ENCODE measurements at places on chromosomes 2 and 18.

- no peak for DNase-seq
These were observed 241.3 kb downstream of the MREG start for GRCh38 chr2:215772003-215772402.

- no peak for DNase-seq
These were observed 22.7 kb upstream of the MYO1B start for GRCh38 chr2:191222507-191222906.

GRCh38 chr2:71721362-71721665 lies 268.0 kb downstream of the DYSF start:
- no peak for DNase-seq

- DNase-seq = no peak
These were observed 265.7 kb downstream of the MTX2 start for GRCh38 chr2:176534798-176535466.

DNA sequence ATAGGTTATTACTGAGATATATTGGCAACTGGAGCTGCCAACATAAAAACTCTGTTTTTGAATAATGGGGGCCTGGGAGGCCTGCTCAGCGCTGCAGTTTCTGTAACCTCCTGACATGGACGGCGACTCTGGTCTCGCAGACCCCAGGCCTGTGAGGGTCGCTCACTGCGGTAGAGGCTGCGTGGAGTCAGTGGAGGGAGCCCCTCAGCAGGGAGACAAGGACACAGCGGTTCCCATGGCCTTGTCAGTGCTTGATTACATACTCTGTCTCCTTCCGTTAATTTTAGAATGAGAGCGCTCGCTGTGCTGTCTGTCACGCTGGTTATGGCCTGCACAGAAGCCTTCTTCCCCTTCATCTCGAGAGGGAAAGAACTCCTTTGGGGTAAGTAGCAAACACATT lies 858 bp downstream of the TPO start:
- DNase-seq = no peak

GRCh38 chr2:235605312-235606003 lies 111.6 kb downstream of the AGAP1 start:
- no peak for DNase-seq

DNA sequence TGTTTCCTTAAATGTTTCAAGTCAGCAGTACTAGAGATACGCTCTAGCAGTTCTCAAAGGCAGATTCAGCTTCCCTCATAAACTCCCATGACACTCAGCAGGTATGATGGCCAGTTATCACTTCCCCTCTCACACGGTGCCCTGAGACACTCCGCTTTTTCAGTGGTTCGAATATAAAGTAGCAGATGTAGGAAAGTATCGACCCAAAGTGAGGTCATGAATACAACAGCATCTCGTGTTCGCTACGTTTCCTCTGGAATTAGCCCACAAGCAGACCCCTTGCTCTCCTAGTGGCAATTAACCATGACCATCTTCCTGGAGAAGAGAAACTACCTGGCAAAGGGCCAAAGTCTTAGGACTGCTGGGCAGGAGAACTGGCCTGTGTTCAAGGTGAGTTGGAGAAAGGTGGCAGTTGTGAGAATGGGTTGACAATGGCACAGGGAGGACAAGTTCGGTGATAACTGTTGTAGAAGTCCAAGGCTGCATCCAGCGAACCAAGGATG lies 9.3 kb upstream of the AGBL5 start:
- DNase-seq = no peak

DNA sequence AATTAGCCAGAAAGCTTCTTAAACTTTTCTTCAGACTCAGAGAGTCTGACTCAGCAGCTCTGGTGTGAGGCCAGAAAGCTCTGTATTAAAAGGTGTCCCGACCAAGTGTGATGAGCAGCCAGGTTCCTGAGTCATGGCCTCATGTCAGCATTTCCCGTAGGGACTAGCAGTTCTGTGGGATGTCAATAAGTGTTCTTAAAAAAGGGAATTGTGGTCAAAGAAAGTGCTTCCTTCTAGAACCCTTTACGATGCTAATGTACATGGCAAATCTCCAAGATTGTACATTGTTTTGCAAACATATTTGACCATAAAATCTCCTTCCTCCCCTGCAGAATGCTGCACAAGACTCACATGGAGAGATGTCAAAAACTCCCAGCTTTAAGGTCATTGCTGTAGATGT lies 80.1 kb downstream of the PLA2R1 start:
- DNase-seq = no peak

DNA sequence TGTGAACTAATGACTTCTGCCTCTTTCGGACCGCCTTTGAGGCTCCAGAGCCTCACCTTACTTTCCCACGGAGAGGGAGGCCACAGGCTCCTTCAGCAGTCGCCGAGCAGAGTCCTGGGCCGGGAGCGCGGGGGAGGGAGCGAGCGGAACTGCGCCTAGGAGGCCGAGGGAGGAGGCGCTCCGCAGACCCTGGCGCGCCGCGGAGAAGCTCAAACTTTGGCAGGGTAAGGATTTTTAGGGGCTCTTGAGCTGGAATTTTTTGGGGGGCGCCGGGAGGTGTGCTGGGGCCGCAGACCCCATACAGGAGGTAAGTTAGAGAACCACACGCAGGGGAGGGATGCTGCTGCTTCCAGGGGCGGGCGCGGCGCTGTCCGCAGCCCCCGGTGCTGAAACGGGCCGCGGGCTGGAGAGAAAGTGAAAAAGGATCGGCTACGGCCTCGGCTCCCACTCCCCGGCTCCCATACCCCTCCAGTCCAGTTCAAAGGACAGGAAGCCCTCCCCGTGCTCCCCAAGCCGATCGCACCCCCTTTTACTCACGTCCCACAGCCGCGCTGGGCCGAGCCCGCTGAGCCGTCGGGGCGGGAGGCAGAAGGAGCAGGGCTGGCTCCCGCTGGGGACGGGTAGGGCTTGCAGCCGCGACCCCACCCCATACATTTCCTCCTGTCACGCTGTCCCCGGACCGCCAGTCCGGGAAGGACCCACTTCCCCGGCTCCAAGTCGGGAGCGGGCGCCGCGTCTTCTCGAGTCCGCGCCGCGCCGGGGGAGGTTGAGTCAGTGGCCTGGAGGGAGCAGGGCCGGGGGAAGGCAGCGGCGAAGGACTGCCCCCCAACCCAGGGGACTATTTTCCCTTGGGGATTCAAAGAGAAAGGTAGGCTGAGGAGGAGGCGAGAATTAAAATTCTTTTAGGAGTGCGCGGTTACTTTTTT lies at the start of gene CNGA3:
TSS of gene CNGA3 (plus strand) at position 146 of the 926 bp plus-strand sequence. CDS start 23,520 bp downstream, outside the sequence.
- DNase-seq = no peak

DNA sequence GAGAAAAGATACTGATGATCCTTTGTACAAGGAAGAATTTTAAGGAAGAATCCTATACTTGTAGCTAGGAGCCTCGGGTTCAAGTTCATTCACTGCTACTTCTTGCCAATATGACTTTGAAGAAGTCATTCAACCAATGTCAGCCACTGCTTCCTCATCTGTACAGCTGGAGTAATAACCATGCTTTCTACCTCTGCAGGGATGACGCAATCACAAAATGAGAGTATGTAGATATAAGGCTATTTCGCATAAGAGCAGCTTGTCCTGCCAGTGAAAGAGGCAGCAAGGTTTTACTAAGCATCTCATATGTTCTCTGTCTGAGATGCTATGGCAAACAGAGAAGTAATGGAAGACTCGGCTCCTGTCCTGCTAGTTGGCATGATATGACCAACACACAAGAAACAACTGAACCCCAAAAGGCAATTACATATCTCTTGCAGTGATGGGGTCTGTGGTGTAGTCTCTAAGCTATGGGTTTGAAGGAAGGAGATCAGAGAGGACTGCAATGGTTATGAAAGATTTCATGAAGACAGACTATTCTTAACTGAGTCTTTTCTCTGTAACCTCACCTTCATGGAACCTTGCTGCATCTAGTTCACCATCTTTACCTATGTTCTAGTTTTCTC lies 9.2 kb downstream of the AAK1 start:
- DNase-seq = no peak

DNA sequence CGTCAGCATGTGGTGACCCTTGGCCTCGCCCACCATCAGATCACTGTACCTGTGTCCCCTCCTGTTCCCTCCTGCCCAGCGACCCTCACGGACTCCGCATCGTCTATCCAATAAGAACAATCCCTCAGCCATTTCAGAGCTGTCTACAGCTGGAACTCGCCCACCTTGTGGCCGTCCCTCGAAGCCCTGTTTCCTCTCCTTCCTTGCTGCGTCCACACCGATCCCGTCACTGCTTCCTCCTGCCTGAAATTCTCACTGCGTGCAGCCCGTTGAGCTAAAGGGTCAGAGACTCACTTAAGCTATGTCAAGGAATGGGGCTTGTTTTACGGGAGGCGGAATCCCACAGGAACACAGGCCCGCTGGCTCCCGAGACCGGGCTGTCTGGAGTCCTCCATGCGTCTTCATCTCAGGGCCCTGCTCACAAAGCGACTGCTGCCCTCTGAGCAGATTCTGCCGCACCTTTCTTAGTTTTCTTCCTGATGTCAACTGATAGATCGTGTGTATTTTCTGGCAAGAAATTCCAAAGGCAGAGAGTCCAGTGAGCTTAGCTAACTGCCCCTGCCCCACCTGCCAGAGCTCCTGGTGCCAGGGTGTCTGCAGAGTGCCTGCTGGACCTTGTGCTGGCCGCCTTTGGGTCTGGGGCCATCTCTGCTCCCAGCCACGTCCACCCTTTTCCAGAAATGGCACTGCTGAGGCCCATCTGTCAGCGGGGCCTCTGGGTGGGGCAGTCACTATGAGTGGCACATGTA lies 35.3 kb downstream of the KLHL29 start:
- no peak for DNase-seq

DNA sequence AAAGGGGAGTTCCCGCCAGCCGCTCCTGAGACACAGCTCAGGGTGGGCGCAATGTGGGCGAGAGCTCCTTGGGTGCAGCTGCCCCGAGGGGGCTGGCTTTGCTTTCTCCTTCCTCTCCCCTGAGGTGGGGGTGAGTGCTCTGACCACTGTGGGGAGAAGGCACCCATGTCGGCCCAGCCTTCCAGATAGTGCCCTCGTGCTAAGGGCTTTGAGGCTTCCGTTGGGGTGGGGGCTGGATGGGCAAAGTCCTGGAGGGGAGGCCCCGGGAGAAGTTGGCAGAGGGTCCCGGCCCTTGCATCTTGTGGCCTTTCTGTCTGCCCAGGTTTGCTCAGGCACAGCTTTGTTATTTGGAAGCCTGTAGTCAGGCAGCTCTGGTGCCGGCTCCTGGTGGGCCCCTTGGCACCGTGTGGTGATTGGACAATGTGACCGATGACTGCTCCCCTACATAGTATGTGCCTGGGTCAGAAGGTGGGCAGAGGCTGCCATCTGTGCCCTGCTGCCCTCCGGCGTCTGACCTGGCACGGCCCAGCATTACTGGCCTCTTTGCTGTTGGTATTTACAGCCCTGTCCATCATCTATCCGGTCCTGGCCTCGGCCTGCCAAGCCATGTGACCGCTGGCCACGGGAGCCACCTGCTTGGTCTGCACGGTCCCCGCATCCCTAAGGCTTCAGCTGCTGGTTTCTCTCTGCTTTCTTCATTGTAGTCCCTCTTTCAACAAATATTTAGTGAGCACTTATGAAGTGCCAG lies 50.8 kb downstream of the TWIST2 start:
- DNase-seq = no peak

DNA sequence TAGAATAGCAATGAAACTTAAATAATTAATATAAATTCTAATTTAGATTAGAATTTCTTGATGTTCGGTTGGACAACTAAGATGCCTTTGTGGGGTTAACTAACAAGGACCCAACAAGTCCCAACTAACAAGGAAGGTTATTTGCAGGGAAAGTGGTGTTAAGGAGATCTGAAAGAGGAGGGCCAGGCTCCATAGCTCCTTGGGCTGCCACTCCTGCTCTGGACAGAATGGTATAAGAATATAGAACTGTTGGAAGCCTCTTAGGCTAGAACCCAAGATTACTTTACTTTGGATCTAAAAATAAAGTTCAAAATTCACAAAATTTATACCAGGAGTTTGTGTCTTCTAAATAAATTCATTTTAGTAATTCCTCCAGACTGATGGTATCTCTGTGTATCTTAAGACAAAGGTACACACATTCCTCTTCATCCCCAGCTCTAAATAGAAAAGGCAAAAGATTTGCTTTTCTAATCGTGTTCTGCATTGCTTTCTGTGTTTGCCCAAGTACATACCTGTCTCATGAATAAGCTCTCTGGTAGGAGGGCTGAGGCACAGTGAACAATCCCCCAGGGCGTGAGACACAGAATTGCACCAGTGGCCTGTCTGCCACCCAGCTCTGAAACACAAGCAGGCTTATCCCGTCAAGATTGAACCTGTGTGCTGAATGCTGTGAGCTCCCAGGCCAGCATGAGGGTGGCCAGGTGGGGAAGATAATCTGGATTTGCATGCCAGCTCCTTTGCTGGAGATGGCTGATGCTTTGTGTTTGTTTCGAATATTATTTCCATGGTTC lies 176.0 kb downstream of the ACKR3 start:
- DNase-seq = no peak

DNA sequence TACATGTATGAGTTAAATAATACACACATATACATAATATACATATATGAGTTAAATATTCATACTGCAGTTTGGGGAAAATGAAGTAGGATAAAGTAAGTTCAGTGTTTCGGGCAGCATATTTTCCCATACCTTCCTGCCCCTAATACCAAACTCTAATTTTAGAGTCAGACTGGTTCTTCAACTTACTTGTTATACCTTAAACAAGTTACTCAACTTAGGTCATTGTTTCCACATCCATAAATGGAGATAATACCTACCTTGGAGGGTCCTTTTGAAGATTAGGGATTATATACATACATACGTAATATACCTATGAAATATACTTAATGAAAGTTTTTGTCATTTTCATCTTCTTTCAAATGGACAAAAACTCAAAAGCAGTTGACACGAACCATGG lies 8.4 kb downstream of the MEMO1 start:
- no peak for DNase-seq

DNA sequence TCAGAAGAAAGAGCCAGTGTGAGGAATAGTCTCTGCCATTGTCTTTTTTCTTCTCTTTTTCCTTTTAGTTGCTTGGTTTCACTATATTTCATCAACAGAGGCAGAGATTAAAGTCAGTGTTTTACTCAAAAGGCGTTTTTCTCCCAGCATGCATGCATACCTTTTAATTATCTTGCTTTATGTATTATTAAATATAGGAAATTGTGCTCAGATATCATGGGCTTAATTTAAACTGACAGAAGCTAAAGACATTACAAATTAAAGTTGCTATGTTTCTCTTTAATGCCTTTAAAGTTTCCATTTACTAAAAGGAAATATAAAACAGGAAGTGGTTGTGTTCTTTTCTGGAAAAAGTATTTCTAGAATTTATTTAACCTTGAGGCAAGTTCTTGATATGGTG lies 223.3 kb upstream of the ATP5MC3 start:
- DNase-seq = no peak

DNA sequence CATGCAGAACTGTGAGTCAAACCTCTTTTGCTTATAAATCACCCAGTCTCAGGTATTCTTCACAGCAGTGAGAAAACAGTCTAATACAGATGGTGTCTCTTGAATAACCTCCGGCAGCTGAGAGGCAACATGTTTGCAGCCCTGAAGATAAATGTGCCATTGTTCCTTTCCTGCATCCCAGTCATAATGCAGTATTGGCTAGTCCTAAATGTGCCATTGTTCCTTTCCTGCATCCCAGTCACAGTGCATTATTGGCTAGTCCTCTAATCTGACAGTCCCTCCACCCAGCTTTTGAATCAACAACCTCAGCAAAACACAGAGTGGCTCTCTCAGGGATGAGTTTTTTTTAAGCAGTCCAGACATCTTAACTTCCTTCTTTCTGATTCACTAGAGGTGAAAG lies 550.7 kb downstream of the RIT2 start:
- DNase-seq = no peak

All from stimulated activated CD4-positive, alpha-beta T cell treated with anti-CD3 and anti-CD28 coated beads, Interleukin-1b, Interleukin-23, amount 100 ng/mL, for 1 hour (primary cell).